ENCODE measurements at places on chromosomes 1 and 21.
A peak's percentile ranks its signal among the peaks of the same experiment; 100 is the strongest.

DNA sequence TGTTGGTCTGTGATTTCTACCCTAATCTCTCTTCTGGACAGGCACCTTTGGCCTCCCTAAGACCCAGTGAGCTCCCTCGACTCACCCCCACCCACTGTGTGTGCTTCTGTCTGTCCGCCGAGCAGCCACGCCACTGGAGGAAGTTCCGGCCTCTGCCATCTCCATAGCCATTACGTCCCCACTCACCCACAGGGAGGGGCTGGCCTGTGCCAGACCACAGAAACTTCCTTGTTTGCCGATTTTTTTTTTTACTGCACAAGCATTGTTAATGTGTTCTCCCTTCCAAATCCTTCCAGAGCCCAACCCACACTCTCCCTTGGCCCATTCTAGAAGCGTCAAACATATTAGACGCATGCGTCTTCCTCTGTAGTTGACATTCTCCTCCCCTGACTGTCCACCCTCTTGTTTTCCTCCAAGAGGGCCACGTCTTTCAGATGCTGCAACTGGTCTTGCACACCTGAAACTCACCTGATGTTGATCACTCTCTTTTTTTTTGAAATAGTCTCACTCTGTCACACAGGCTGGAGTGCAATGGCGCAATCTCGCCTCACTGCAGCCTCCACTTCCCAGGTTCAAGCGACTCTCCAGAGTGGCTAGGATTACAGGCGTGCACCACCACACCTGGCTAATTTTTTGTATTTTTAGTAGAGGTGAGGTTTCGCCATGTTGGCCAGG, 72.3 kb downstream of the EVA1C start:
- no peak for DNase-seq

DNA sequence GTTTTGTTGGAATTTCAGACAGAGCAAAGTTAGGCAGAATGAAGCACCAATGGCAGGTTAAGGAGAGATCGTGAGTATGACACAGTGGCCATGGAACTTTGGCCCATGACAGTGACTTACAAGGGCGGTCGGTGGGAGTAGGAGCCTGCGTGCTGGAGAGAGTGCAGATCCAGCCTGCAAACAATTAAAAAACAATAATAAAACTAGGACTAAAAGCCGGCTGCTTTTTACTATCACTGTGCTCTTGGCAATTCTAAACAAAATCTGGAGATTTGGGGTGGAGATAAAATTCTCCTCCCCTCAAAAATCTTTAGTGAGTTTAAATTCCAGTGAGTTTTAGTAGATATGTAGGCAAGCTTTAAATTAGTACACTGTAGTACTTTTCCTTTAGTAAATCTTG, 96.9 kb downstream of the DHRS3 start:
- no peak for DNase-seq

- no peak for DNase-seq
Measured at GRCh38 chr1:86068271-86068721, 88.3 kb downstream of the COL24A1 start.

DNA sequence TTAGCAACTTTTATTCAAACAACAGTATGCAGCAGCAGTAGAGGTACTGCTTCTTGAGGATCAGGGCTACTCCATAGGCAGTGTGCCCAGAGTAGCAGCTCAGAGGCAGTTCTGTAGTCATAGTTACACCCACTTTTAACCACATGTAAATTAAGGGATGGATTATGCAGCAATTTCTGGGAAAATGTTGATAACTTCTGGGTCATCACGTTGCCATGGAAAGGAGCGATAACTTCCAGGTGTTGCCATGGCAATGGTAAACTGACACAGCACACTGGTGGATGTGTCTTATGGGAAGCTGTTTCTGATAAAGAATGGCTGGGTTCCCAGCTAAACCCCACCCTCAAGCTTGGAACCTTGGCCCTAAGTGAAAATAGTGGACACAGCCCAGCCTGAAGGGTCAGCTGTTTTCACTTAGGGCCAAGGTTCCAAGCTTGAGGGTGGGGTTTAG, 29.0 kb upstream of the PLA2G2A start:
- DNase-seq, result no peak

GRCh38 chr1:29202584-29203340, 21.1 kb upstream of the SRSF4 start:
- DNase-seq, result peak; percentile 94

GRCh38 chr1:189764391-189765320, 713.0 kb downstream of the BRINP3 start:
- no peak for DNase-seq

GRCh38 chr21:35871906-35872305, 188.4 kb downstream of the SETD4 start:
- DNase-seq, result no peak

- DNase-seq, result no peak
Measured at GRCh38 chr1:9676815-9677393, 25.4 kb downstream of the PIK3CD start.

DNA sequence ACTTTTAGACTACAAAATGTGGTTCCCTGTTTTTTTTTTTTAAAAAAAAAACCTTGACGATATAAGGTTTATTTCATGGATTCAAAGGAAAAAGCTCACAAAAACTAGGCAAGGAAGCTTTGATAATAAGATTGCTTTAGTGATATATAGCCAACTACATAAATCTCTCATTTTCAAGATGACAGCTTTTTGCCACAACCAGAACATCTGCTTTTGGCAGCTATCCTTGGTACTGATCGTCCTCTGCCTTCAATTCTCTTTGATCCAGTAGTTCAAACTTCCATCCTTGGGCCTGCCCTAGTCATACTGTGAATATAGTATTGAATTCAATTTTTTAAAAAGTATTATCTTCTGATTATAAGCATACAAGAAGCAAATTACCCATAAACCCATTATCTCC, 72.9 kb upstream of the CD53 start:
- no peak for DNase-seq

GRCh38 chr1:161936786-161937185, 86.9 kb downstream of the OLFML2B start:
- DNase-seq, result no peak

DNA sequence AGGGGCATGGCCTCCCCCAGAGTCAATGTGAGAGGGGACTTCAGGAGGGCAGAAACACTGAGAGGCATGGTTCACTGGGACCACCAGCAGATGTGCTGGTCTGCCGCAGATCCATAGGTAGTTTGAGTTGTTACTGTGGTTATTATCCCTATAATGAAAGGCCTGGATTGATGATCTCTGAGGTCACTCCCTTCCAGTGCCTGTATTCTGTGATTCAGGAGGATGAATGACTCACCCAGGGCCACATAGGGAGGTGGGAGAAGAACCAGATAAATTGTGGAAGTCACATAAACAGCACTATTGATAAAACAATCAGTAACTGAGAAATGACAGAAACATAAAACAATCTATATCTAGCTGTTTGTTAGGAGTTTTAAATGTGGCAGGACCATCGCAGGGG, 22.7 kb upstream of the ACTL8 start:
- DNase-seq, result no peak

DNA sequence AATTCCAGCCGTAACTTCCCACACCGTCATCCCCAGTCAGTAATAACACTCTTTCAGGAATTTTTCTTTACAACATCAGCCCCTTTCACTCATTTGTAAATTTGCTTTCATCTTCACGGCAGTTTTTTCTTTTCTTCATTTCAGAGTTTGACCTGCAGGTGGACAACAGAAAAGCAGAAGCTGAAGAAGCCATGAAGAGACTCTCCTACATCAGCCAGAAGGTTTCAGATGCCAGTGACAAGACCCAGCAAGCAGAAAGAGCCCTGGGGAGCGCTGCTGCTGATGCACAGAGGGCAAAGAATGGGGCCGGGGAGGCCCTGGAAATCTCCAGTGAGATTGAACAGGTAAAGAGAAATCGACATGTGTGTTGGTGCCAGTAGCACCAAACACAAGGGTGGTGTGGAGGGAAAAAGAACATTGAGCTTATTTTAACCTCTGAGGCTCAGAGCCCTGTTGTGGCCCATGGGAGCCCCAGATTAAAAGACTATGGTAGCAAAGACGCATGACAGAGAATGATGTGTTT, 53.2 kb downstream of the LAMC2 start:
- DNase-seq, result no peak

- DNase-seq, result no peak
Measured at GRCh38 chr1:9912264-9912936, 2.3 kb upstream of the CTNNBIP1 start.

- no peak for DNase-seq
Measured at GRCh38 chr1:909861-910310, 13.8 kb upstream of the SAMD11 start.

- no peak for DNase-seq
Measured at GRCh38 chr21:39900491-39900890, 33.3 kb downstream of the PCP4 start.
